CD4-positive, CD25-positive, alpha-beta regulatory T cell (primary cell): ENCODE measurements at places on chromosomes 2 and 18.

GRCh38 chr2:240989451-240990265, 8.8 kb upstream of the SNED1 start:
- H3K4me1 ChIP-seq, result no peaks in the 10 kb centered on the region
- H3K27ac ChIP-seq, result no peak overlapping the region
- no peak for DNase-seq
- H3K4me3 ChIP-seq, result no peak overlapping the region

DNA sequence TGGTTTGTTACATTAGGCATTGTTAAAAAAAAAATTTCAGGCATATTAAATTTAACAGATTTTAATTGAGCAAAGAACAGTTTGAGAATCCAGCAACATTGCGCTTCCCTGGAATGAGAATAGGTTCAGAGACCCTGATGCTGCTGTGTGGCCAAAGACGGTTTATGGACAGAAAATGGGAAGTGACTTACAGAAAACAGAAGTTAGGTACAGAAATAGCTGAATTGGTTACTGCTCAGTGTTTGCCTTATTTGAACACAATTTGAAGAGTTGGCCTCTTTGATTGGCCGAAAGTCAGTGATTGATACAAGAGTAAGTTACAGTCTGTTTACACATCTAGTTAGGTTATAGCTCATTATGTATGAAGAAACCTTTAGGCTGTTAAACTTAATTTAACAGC, 6.0 kb upstream of the NEDD4L start:
- DNase-seq, result no peak
- H3K27me3 ChIP-seq, result peaks cover 10% of the 10 kb centered on the region

DNA sequence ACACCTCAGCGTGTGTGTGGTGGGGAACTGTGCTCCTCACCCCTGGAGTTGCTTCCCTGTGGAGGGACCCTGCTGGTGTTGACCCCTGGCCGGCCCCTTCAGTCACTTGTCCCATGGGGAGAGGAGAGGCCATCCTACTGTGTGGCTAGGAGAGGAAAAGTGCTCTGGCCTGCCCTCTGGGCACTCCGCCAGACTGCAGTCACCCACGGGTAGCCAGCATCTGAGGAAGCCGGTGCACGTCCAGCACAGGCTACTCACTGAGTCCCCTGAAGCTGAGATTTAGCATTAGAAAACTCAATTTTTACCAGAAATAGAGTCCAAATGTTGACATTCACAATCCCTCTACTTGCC, 211.5 kb upstream of the RAB6C start:
- no peak overlapping the region for H3K4me3 ChIP-seq
- no peak overlapping the region for H3K27ac ChIP-seq
- H3K27me3 ChIP-seq, result no peaks in the 10 kb centered on the region

- H3K27me3 ChIP-seq, result no peaks in the 10 kb centered on the region
- peaks cover 64% of the 10 kb centered on the region for H3K36me3 ChIP-seq
- H3K4me3 ChIP-seq, result no peak overlapping the region
These were observed 33.1 kb downstream of the GLS start for GRCh38 chr2:190913725-190914124.

GRCh38 chr2:201444746-201445465, 6.4 kb downstream of the TRAK2 start:
- no peak overlapping the region for H3K27ac ChIP-seq
- H3K27me3 ChIP-seq, result no peaks in the 10 kb centered on the region
- H3K36me3 ChIP-seq, result peaks cover 2% of the 10 kb centered on the region
- H3K4me3 ChIP-seq, result no peak overlapping the region

GRCh38 chr18:75211953-75212750, 1.6 kb downstream of the TSHZ1 start:
- no peak overlapping the region for H3K27ac ChIP-seq
- DNase-seq, result peak; percentile 22
- no peaks in the 10 kb centered on the region for H3K36me3 ChIP-seq
- no peaks in the 10 kb centered on the region for H3K27me3 ChIP-seq

- peaks cover 12% of the 10 kb centered on the region for H3K27me3 ChIP-seq
- H3K4me3 ChIP-seq, result no peak overlapping the region
- DNase-seq, result no peak
These were observed 45.2 kb downstream of the MAIP1 start for GRCh38 chr2:200000444-200001163.

GRCh38 chr2:26901326-26902183, 53.6 kb downstream of the DPYSL5 start:
- H3K27me3 ChIP-seq, result no peaks in the 10 kb centered on the region
- no peaks in the 10 kb centered on the region for H3K36me3 ChIP-seq
- H3K27ac ChIP-seq, result no peak overlapping the region
- DNase-seq, result no peak

GRCh38 chr18:55137602-55138001, 178.3 kb upstream of the CCDC68 start:
- H3K27ac ChIP-seq, result no peak overlapping the region
- no peaks in the 10 kb centered on the region for H3K36me3 ChIP-seq
- DNase-seq, result no peak
- no peaks in the 10 kb centered on the region for H3K27me3 ChIP-seq
- no peak overlapping the region for H3K4me3 ChIP-seq
- no peaks in the 10 kb centered on the region for H3K4me1 ChIP-seq

DNA sequence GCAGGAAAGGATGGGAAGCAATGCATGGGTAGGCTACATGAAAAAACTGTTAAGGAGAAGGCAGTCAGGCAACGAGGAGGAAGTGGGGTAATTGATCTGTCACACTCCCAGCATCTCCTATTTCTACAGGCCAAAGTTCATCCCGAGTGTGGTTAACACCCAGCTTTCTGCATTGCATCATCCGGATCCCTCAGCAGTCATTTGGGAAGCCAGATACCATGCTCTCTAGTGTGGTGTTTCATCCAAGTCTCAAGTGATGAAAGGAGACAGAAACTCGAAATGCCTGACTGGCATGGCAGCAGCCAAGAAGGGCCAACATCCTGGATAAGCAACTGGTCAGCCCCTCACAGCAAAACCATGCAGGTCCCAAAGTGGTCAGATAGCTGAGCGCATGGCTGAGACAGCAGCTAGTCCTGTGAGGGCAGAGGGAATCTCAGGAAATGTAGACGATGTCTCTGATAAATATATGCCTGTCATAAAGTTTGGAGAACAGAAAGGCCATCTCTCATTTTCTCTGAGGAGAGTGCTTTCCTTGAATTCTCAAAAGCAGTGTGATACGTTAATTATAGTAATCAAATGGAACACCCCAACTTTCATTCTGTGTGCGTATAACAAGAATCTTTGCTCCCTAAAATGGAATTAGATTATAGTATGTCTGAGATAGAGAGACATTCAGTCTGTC, 24.8 kb upstream of the HNRNPA3 start:
- no peak for DNase-seq
- no peaks in the 10 kb centered on the region for H3K27me3 ChIP-seq
- H3K36me3 ChIP-seq, result no peaks in the 10 kb centered on the region
- H3K4me3 ChIP-seq, result no peak overlapping the region

GRCh38 chr2:104716061-104716460, 137.9 kb upstream of the POU3F3 start:
- no peak for DNase-seq
- no peaks in the 10 kb centered on the region for H3K4me1 ChIP-seq
- H3K4me3 ChIP-seq, result no peak overlapping the region
- H3K27me3 ChIP-seq, result no peaks in the 10 kb centered on the region
- no peak overlapping the region for H3K27ac ChIP-seq
- no peaks in the 10 kb centered on the region for H3K36me3 ChIP-seq

- H3K4me1 ChIP-seq, result no peaks in the 10 kb centered on the region
- no peaks in the 10 kb centered on the region for H3K36me3 ChIP-seq
- DNase-seq, result no peak
- no peak overlapping the region for H3K4me3 ChIP-seq
These were observed 21.2 kb downstream of the OSR1 start for GRCh38 chr2:19337202-19337601.

DNA sequence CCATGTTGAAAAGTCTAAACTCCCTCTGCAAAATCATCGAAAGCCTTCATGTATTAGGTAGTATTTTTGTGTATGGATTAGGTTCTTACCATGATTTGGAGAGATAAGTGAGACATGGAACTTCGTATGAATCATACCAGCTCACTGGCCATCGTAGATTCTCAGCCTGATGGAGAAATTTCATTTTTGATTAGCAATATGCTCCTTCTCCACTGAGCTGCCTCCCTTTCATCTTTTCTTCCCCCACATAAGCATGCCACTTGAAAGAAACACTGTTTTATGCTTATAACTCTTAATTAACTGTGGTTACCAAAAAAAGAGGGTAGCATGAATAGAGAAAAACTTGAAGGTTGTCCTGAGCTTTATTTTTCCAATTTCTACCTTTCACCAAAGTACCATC, 111.9 kb downstream of the NCK2 start:
- peak overlapping the region; percentile 85 for H3K4me3 ChIP-seq
- H3K4me1 ChIP-seq, result peaks cover 71% of the 10 kb centered on the region
- H3K27ac ChIP-seq, result peak overlapping the region; percentile 88
- DNase-seq, result no peak

- H3K4me1 ChIP-seq, result no peaks in the 10 kb centered on the region
- no peaks in the 10 kb centered on the region for H3K36me3 ChIP-seq
- DNase-seq, result no peak
- no peak overlapping the region for H3K4me3 ChIP-seq
These were observed 157.4 kb downstream of the CAPN13 start for GRCh38 chr2:30649828-30650227.

GRCh38 chr2:196592331-196592910, 47.1 kb upstream of the CCDC150 start:
- peaks cover 44% of the 10 kb centered on the region for H3K27me3 ChIP-seq
- H3K4me3 ChIP-seq, result no peak overlapping the region
- no peak overlapping the region for H3K27ac ChIP-seq
- DNase-seq, result peak; percentile 4
- H3K4me1 ChIP-seq, result peaks cover 8% of the 10 kb centered on the region

- H3K4me3 ChIP-seq, result no peak overlapping the region
- H3K4me1 ChIP-seq, result no peaks in the 10 kb centered on the region
- H3K27me3 ChIP-seq, result no peaks in the 10 kb centered on the region
- H3K36me3 ChIP-seq, result peaks cover 54% of the 10 kb centered on the region
These were observed 91.0 kb upstream of the MCFD2 start for GRCh38 chr2:47006374-47007222.

DNA sequence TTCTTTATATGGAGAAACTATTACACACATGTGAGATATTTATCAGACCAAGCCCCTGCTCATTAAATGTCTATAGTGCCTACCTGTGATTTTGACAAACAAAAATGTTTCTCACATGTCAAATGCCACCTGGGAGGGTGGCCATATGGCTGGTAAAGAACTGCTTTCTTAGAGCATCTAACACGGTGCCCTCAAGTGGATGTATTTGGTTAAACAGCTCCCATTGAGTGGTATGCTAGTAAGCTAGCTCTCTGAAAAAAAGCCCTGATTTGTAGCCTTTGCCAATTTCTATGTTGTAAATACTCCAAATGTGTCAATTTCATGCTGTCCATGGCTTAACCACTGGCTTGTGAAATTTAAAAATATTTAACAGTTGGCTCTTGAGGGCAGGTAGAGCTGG, 94.6 kb downstream of the PMAIP1 start:
- no peak for DNase-seq
- H3K4me1 ChIP-seq, result no peaks in the 10 kb centered on the region
- no peak overlapping the region for H3K4me3 ChIP-seq
- H3K27ac ChIP-seq, result no peak overlapping the region

- H3K27me3 ChIP-seq, result peaks cover 11% of the 10 kb centered on the region
- no peak overlapping the region for H3K4me3 ChIP-seq
- no peaks in the 10 kb centered on the region for H3K4me1 ChIP-seq
These were observed 10.8 kb upstream of the SDC1 start for GRCh38 chr2:20235655-20236305.

- peak overlapping the region; percentile 65 for H3K4me3 ChIP-seq
- no peak for DNase-seq
- peaks cover 87% of the 10 kb centered on the region for H3K4me1 ChIP-seq
- H3K27ac ChIP-seq, result peak overlapping the region; percentile 92
- H3K27me3 ChIP-seq, result no peaks in the 10 kb centered on the region
These were observed 58.6 kb downstream of the NCK2 start for GRCh38 chr2:105803337-105803736.

GRCh38 chr2:26756337-26756736, 7.7 kb upstream of the SLC35F6 start:
- H3K27ac ChIP-seq, result no peak overlapping the region
- no peaks in the 10 kb centered on the region for H3K36me3 ChIP-seq
- no peak overlapping the region for H3K4me3 ChIP-seq
- H3K27me3 ChIP-seq, result no peaks in the 10 kb centered on the region

GRCh38 chr2:44016282-44016681, 20.5 kb upstream of the LRPPRC start:
- no peak for DNase-seq
- no peaks in the 10 kb centered on the region for H3K4me1 ChIP-seq
- no peaks in the 10 kb centered on the region for H3K36me3 ChIP-seq
- H3K27me3 ChIP-seq, result peaks cover 7% of the 10 kb centered on the region

DNA sequence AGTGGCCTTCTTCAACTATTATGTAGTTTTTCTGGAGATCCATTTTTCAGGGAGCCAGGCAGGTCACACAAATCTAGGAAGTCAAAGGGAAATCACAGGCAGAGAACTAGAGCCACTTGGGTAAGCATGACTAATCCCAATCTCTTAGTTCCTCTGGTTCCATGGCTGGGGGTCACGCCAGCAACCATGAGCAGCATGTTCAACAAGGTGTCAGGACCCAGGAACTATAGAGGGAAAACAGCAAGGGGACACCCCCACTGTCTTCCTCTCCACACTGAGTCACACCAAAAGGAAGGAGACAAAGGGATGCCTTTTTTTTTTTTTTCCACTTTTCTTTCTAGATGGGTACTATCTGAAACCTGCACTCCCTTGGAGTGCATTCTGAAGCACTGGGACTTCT, 250.9 kb downstream of the OTX1 start:
- H3K36me3 ChIP-seq, result no peaks in the 10 kb centered on the region
- no peaks in the 10 kb centered on the region for H3K27me3 ChIP-seq
- no peak overlapping the region for H3K4me3 ChIP-seq
- peak; percentile 4 for DNase-seq
- H3K27ac ChIP-seq, result no peak overlapping the region

- H3K4me1 ChIP-seq, result no peaks in the 10 kb centered on the region
- H3K36me3 ChIP-seq, result no peaks in the 10 kb centered on the region
- H3K27me3 ChIP-seq, result no peaks in the 10 kb centered on the region
- no peak for DNase-seq
- H3K27ac ChIP-seq, result no peak overlapping the region
- H3K4me3 ChIP-seq, result no peak overlapping the region
These were observed 58.8 kb upstream of the NXPH2 start for GRCh38 chr2:138838851-138839620.

- no peak for DNase-seq
- no peak overlapping the region for H3K4me3 ChIP-seq
- no peaks in the 10 kb centered on the region for H3K36me3 ChIP-seq
- no peaks in the 10 kb centered on the region for H3K4me1 ChIP-seq
- no peak overlapping the region for H3K27ac ChIP-seq
These were observed 118.4 kb upstream of the PXDN start for GRCh38 chr2:1862608-1863280.

DNA sequence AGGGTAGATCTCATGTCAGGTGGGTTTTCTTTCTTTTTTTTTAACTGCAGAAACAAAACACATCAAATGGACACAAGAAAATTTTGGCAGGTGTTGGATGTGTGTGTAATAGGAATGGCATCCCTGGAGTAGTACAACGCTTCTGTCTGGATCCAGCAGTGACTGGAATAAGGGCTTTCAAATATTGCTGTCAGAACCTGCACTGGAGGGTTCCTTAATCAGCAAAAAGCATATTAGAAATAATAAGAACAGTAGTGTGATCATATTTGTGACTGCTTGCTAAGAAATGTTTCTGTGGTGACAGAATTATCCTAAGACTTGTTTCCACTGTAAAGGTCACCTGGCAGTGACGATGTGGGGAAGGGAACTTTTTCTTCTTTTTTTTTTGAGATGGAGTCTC, 30.8 kb downstream of the CREG2 start:
- H3K4me3 ChIP-seq, result no peak overlapping the region
- H3K36me3 ChIP-seq, result no peaks in the 10 kb centered on the region
- no peaks in the 10 kb centered on the region for H3K27me3 ChIP-seq
- peaks cover 23% of the 10 kb centered on the region for H3K4me1 ChIP-seq
- no peak for DNase-seq

- no peak overlapping the region for H3K27ac ChIP-seq
- peak overlapping the region; percentile 35 for H3K4me3 ChIP-seq
- no peaks in the 10 kb centered on the region for H3K36me3 ChIP-seq
- H3K4me1 ChIP-seq, result peaks cover 23% of the 10 kb centered on the region
These were observed 21.4 kb downstream of the NCOA1 start for GRCh38 chr2:24512404-24512803.
